ENCODE measurements at places on chromosomes 5 and 9.
A peak's percentile ranks its signal among the peaks of the same experiment; 100 is the strongest.

DNA sequence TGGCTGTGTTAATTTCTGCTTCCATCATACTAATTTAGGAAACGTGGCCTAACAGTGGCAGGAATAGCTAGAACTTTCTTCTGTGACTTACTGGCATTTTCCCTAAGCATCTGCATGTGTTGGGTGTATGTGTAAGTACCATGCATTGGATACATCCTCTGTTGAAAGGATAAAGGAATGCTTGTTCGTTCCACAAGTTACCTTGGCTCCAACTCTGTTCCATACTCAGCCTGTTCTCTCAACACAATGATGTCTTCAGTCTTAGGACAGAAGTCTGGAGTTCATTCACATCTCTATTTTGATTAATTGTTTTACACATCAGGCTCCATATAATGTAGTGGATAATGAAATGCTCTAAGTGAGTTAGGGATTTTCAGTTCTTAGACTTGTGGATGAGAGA lies 190.1 kb upstream of the DMRT1 start:
- DNase-seq, result no peak

- DNase-seq, result no peak
Measured at GRCh38 chr9:97773723-97774122, 76.6 kb upstream of the XPA start.

- no peak for DNase-seq
Measured at GRCh38 chr9:124652615-124653393, 118.3 kb downstream of the NR6A1 start.

DNA sequence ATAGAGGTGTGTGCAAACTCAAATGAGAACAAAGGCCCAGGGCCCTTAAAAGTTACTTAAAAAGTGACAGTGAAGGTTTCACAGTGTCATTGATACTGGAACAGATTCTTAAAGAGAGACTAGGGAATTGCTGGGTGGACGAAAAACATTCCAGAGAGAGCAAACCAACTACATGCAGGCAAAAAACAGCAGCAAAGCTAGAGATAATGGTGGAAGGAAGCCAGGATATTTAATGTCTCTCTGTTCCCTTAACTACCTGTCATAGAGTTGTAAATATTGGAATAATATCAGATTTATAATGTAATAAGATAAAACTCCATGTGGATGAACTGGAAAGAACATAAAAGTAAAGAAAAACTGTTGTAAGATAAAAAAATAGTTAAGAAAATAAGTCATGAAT lies 508.6 kb downstream of the TAF11L14 start:
- DNase-seq, result no peak

DNA sequence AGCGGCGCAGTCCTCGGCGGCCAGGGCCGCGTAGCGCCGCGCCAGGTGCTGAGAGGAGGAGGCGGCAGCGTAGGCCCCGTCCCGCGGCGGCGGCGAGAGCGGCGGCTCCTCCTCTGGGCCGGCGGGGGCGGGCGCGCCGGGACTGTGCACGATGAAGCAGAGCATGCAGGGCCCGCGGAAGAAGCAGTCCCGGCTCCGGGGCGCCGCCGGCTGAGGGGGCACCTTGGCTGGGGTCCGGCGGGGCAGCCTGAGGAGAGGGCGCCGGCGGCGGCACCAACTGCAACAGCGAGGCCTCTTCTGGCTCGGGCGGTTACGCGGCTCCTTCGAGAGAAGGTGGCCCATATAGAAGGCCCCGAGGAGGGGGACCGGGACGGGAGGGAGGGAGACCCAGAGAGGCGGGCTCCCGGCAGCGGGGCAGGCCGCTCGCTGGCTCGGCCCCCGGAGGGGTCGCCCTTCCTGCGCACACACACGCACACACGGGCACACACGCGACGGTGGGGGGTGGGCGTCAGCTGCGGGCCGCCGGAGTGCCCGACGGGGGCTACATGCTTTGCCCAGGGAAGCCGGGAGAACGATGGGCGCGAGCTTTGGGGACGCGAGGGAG lies 446 bp downstream of the FBXL17 start:
- peak; percentile 90 for DNase-seq

DNA sequence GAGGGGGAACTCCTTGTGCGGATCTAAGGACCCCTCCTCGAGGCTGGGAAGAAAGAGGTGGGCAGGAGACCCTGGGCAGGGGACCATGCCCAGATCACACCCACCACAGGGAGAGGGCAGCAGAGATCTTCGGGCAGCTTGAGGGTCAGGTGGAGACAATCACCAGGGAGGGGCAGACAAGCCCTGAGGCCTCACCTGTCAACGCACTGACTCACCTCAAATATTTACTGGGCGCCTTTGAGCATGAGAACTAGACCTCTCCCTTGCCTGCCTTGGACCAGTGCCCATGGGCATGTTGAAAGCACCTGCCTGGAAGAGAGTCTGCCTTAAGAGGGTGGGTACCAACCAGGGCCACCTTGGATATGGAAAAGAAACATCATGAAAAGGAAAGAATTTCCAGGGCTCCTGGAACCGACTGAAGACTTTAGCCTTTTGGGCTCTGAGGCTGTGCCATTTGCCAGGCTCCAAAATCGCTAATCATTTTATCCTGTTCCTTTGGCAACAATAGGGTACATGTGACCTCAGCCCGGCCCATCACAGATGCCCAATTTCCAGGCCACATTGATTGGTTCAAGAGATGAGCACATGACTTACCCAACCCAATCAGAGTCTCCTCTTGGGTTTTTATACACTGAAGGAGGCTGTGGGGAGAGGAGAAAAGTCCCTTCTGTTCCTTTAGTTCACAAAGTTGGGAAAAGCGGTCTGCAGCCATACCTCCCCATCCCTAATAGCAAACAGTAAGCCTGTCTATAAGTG lies 10.4 kb upstream of the SPINK4 start:
- DNase-seq, result no peak

- DNase-seq, result no peak
Measured at GRCh38 chr9:16063241-16063591, 510.4 kb downstream of the CCDC171 start.

- DNase-seq, result no peak
Measured at GRCh38 chr5:62509806-62510205, 68.8 kb upstream of the LRRC70 start.

DNA sequence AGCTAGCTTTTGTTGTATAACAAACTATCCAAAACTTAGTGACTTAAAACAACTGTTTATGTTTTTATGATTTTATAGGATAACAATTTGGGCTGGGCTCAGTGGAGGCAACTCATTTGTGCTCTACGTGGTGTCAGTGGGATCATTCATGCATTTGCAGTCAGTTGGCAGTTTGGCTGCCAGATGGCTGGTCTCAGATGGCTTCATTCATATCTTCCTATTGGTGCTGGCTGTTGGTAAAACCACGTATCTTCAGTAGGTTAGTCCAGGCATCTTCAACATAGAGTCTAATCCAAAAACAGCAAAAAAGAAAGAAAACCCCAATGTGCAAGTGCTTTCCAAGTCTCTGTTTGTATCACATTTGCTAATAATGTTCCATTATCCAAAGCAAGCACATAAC lies 51.7 kb upstream of the RIC1 start:
- no peak for DNase-seq

DNA sequence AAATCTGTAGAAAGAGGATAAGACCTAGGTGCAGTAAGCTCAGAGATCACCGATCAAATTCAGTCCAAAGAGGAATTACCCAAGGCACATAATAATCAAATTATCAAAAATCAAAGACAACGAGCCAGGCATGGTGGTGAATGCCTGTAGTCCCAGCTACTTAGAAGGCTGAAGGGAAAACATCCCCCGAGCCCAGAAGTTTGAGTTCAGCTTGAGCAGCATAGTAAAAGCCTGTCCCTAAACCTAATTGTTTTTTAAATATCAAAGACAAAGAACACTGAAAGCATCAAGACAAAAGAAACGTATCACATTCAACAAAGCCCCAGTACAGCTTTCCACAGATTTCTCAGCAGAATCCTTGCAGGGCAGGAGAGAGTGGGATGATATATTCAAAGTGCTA lies 122.9 kb downstream of the CEP120 start:
- no peak for DNase-seq

- peak; percentile 9 for DNase-seq
Measured at GRCh38 chr5:149901511-149901910, 43.1 kb downstream of the PDE6A start.

DNA sequence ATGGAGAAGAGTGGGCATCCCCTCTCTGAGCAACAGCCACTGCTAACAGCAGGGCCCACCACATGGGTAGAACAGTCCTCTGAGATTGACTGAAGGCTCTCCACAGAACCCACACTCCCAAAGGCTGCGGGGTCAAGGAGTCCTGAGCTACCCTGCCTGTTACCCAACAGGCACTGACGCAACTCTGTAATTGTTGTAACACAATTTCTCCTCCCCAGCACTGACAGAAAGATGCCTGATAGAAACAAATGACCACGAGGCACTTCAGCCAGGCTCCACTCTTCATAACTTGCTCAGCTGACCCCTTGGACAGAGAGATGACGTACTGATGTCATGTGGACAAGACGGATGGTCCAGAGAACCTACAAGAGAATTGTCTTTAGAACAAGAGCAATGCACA lies 220.7 kb downstream of the SPOCK1 start:
- DNase-seq, result no peak

DNA sequence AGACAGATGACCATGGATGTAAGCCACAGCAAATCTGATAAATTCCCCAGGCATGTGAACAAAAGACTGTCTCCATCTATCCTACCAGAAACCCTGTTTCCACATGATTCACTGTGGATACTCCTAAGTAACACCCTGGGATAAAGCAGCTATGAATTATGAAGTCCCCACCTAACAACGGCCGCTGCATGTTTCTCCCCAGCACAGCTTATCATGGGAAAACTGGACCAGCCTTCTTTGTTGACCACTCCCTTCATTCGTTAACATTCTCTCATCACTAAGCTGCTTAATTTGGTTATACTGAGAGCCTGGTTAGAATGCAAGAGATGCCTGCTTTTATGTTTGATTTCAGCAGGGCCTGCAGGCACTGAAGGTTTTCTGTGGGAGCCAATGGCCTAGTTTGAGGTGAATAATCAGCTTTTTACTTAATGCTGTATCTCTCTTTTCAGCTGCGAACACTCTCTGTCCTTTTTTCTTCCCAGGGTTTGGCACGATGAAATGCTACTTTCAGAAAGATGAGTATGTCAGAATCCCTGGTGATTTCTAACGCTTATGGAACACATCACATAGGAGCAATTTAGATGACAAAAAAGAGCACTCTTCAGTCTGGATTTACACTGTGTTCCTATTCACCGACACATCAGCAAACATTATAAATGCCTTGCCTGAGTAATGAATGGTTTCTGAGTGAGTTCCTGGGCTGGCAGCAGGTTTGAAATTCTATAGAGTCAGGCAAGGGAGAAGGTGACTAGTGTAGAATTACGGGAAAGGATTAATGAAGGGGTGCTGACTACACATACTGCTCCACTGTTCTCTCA lies 318.4 kb upstream of the ZNF608 start:
- no peak for DNase-seq

- DNase-seq, result no peak
Measured at GRCh38 chr5:55308254-55308836, 556 bp downstream of the MTREX start.

- no peak for DNase-seq
Measured at GRCh38 chr5:165460911-165461310, 1955.5 kb downstream of the MAT2B start.

DNA sequence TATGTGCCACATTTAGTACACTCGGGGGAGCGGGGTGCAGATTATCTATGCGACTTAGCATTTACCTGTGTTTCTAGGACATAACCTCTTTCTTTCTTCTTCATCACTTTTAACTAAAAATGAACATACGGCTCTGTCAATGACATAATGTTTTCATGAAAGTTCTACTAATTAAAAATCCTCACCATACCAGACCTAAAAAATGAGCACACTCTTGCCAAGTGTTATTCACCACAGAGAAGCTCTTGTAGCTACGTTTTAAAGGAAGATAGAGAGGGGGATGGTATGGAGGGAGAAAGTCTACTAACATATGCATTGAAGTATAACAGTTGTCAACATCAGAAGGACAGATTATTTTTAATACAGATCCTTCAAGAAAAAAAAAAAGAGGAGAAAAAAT lies 1.6 kb downstream of the CDH10 start:
- DNase-seq, result no peak

- no peak for DNase-seq
Measured at GRCh38 chr5:72070529-72070928, 36.7 kb upstream of the MAP1B start.

DNA sequence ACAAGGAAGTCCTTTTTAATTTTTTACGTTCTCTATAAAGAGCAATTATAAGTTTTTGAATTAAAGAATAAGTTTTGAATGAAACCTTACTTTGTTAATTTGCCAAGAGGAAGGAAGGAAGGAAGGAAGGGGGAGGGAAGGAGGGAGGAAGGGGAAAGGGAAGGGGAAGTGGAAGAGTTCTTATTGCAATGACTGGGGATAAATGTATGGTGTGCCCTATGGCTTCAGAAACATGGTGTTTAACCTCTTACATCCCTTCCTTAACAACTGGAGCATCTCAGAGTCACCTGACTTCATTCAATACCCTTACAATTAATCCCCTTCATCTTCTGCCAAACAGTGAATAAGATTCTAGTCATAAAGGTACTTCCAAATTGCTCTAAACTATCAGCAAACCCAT lies 16.0 kb downstream of the CEMIP2 start:
- DNase-seq, result no peak

Measured in thymus (tissue), 14 donors.